ENCODE measurements at places on chromosomes 6 and 20. TPM values are rescaled to one million over a fixed set of nuclear protein-coding genes. Genes with fewer than 3 reads are reported as not detected.

The CALHM5 gene
- 12.1 TPM for total RNA-seq

The CYP21A2 gene
- total RNA-seq: 0.26 TPM

The GJA10 gene
- not detected for total RNA-seq

The TSPYL1 gene
- total RNA-seq: 97.4 TPM

The ABHD16B gene
- not detected for total RNA-seq

The ZBTB46 gene
- 4.3 TPM for total RNA-seq

The GMNN gene
- 15.3 TPM for total RNA-seq

The GMPR gene
- 11.6 TPM for total RNA-seq

The PRND gene
- total RNA-seq: not detected

The DCDC2 gene
- 0.03 TPM for total RNA-seq

The DUSP15 gene
- total RNA-seq: 0.20 TPM

The BPIFB1 gene
- total RNA-seq: 0.07 TPM

The GPX5 gene
- not detected for total RNA-seq

The RAD21L1 gene
- 0.13 TPM for total RNA-seq

The FRS3 gene
- total RNA-seq: 2.8 TPM

The DEFB123 gene
- total RNA-seq: not detected

The EYA4 gene
- total RNA-seq: 0.65 TPM

The FGD2 gene
- total RNA-seq: not detected

The OR2H1 gene
- not detected for total RNA-seq

The TMEM14C gene
- 86.8 TPM for total RNA-seq

The MAPK14 gene
- total RNA-seq: 50.0 TPM

The UBE2J1 gene
- total RNA-seq: 26.3 TPM

The EFCAB8 gene
- 0.33 TPM for total RNA-seq

The KIF25 gene
- total RNA-seq: 0.72 TPM
